ENCODE measurements at places on chromosomes 5 and 9.

DNA sequence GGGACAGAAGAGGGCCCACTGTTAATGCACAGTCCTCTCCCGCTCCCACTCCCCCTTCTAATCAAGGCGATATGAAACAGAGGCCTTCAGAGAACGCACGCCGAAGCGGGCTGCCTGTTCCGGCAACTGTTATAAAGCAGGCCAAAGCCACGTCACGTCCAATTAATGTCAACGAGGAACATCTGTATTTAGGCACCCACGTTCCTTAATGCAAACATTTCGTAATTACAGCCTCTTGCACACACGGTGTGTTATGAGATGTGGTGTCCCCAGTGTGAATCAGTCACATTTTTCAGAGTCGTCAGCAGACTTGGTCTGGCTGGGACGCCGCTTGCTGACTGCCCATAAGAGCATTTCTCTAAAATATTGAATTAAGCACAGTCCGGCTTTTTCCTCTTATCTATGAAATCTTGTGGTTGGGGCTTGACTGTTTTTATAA is 339.0 kb downstream of the NSG2 start:
- DNase-seq, result no peak

GRCh38 chr5:96157841-96158291 is 196.2 kb upstream of the ELL2 start:
- DNase-seq, result no peak

GRCh38 chr9:30996761-30997160 is 1387.7 kb upstream of the ACO1 start:
- DNase-seq, result no peak

DNA sequence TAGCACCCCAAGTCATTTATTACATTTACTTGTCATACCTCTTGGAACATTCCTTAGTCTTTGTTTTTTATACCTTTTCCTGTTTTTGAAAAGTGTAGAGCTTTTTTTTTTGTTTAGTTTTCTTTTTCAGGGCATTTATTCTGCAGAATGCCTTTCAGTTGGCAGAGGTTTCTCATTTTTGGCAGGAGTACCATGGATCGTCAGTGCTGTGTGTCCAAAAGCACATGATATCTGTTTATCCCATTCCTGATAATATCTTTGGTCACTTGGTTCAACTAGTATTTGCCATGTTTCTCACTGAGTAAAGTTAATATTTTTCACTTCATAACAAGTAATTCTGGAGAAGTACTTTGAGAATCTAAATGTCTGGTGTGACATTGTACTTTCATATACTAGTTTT is 10.7 kb downstream of the OGN start:
- DNase-seq, result no peak

- no peak for DNase-seq
Observed at GRCh38 chr5:113163328-113163727, 186.7 kb downstream of the DCP2 start.

- DNase-seq, result no peak
Observed at GRCh38 chr5:155540000-155540595, 526.5 kb downstream of the KIF4B start.

GRCh38 chr9:115443890-115444289 is 325.9 kb upstream of the TNC start:
- DNase-seq, result no peak

- no peak for DNase-seq
Observed at GRCh38 chr9:133767625-133768024, 29.5 kb upstream of the SARDH start.

GRCh38 chr5:141883184-141883891 is 5.1 kb upstream of the PCDH1 start:
- peak; percentile 61 for DNase-seq

Measured in amygdala (tissue), 56 donors.